ENCODE measurements at places on chromosomes 16 and 17.

DNA sequence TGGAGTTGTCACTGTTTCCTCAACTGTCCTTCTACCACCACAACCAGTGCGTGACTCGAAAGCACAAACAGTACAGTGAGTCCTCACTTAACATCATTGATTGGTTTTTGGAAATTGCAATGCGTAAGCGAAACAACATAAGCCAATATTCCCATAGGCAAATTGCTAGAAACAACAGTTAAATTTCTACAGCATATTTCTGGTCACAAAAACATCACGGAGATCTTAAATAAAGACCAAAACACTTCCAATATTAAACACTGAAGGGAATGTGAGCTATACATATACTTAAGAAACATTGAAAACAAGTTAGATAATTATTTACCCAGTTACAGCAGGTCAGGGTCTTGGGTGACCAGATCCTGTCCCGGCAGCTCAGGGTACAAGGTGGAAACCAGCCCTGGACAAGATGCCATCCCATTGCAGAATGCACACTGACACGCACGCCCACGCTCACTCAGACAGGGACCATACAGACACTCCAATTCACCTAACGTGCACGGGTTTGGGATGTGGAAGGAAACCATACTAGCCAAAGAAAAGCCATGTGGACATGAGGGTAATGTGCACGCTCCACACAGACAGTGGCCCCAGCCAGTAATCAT, 4.7 kb downstream of the SLC13A5 start:
- no peak for DNase-seq

GRCh38 chr17:8051831-8052230, 13.0 kb downstream of the ALOX15B start:
- no peak for DNase-seq

DNA sequence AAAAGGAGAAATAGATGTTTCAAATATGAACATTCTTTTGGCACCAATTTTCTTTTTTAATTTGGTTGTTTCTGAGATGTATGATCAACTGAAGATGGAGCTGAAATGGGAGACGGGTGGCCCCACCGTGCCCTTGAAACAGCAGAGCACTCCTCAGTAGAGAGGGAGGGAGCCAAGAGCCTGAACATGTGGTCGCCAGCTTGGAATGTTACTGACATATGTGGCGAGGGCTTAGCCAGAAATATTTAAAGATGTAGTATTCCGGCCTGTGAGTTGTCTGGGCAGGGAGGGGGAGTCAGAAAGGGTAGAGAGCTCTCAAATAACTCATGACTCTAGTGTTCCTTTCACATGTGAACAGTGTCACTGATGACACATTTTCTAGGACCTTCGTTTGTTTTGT, 13.3 kb upstream of the MRC2 start:
- no peak for DNase-seq

DNA sequence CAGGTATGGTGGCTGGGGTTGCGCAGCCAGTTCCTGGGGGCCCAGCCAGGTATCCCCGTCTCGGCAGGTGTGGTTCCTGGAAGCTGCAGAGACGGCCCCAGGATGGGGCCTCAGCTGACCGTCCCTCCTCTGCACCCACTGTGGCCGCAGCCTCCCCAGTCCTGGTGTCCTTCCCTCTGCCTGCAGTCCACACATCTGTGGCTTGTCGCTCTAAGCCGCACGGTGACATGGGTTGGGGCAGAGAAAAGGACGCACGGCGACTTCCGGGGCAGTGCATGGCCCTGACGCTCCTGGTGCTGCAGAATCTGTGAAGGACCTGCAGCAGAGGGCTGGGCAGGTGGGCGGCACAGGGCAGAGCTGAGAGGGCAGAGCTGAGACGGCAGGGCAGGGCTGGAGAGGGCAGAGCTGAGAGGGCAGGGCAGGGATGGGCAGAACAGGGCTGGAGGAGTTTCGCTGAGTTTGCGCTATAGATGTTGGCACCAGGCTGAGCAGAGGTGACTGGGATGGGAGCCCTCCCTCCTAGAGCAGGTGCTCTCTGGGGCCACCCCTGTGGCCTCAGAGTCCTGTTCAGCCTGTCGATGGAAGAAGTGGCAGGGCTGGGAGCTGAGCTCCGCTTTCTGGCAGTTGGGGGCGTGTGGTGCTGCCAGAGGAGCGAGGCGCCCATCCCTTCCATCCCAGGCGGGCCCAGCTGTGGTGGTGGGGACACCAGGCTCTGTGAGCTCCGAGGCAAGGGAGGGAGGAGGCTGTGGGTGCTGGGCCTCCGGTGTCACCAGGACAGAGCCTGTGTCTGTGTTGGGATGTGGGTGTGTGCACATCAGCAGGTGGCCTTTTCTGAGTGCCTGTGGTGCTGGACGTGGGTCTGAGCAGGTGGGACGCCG, 23.0 kb downstream of the TSC2 start:
- no peak for DNase-seq

- DNase-seq, result no peak
Measured at GRCh38 chr17:30333503-30334360, at the start of gene TMIGD1. Gene TMIGD1 (minus strand): TSS chr17:30334057. CDS start chr17:30332133, 1,924 bp downstream.

- DNase-seq, result no peak
Measured at GRCh38 chr17:60586288-60586974, 13.6 kb upstream of the PPM1D start.

GRCh38 chr17:73645050-73645871, 1.0 kb upstream of the SDK2 start:
- DNase-seq, result no peak
